ENCODE measurements at places on chromosomes 3 and 15.
A peak's percentile ranks its signal among the peaks of the same experiment; 100 is the strongest.

DNA sequence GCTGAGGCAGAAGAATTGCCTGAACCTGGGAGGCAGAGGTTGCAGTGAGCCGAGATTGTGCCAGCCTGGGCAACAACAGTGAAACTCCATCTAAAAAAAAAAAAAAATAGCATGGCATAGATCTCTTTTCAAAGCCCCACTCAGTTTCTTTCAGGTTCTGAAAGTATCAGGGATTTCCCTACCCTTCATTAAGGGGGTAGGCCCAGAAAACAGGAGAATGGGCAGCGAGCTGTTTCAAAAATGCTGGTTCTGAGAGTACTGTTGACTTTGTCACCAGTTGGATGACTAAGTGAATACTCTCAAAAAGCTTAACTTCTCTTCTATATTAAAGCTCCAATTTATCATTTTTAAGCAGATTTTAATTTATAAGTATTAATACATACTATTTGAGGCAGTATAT is 72.8 kb downstream of the ARHGAP31 start:
- no peak for DNase-seq

DNA sequence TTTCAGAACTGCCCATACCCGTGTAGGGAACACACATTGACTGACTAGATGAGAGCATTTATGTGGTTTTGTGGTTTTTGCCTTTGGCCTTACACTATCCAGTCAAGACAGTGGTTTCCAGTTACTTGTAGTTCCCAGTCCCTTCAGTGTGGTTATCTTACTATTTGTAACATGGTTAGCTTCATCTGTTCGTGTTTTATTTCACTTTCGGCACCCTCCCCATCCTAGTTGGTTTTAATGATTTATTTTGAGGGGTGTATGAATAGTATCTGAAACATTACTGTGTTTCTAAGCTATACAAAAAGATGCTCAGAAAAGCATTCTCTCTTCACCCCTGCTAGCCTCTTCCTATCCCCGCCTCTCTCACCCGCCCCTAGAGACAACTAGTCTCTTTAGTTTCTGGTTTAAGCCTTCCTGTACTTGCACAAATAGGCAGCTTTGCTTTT is 14.1 kb downstream of the LYSMD4 start:
- DNase-seq, result no peak

GRCh38 chr3:184040010-184040409 is 8.5 kb downstream of the HTR3D start:
- DNase-seq, result peak; percentile 69

GRCh38 chr15:26660241-26660640 is 112.6 kb downstream of the GABRB3 start:
- DNase-seq, result no peak

- no peak for DNase-seq
Measured at GRCh38 chr15:65603134-65603533, 7.8 kb downstream of the INTS14 start.

- DNase-seq, result no peak
Measured at GRCh38 chr15:96331945-96332636, 1.6 kb downstream of the NR2F2 start.

GRCh38 chr15:31179693-31180092 is 78.2 kb upstream of the TRPM1 start:
- DNase-seq, result no peak

- no peak for DNase-seq
Measured at GRCh38 chr3:138879541-138880380, 45.0 kb upstream of the PIK3CB start.

- no peak for DNase-seq
Measured at GRCh38 chr15:90376789-90377188, 11.3 kb upstream of the IQGAP1 start.

- no peak for DNase-seq
Measured at GRCh38 chr15:78950902-78951840, 6.3 kb upstream of the CTSH start.

DNA sequence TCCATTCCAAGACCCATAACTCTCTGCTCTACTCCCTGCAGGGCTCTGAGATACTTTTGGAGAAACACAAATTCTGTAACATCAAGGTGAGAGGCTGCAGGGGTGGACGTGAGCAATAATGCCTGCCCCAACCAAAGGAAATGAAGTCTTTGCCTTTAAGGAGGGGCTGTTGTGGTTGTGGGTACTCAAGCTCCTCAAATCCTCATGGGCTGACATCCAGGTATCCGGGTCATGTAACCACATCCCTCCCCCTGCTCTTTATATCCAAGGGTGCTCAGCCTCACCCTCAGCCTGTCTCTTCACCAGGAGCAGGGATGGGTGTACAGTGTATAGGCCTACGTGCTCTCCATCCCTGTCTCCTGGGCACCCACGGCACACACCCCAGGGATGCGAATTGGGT is 32.3 kb downstream of the NOX5 start:
- no peak for DNase-seq

- no peak for DNase-seq
Measured at GRCh38 chr3:60759439-60759838, 491.8 kb downstream of the FHIT start.

DNA sequence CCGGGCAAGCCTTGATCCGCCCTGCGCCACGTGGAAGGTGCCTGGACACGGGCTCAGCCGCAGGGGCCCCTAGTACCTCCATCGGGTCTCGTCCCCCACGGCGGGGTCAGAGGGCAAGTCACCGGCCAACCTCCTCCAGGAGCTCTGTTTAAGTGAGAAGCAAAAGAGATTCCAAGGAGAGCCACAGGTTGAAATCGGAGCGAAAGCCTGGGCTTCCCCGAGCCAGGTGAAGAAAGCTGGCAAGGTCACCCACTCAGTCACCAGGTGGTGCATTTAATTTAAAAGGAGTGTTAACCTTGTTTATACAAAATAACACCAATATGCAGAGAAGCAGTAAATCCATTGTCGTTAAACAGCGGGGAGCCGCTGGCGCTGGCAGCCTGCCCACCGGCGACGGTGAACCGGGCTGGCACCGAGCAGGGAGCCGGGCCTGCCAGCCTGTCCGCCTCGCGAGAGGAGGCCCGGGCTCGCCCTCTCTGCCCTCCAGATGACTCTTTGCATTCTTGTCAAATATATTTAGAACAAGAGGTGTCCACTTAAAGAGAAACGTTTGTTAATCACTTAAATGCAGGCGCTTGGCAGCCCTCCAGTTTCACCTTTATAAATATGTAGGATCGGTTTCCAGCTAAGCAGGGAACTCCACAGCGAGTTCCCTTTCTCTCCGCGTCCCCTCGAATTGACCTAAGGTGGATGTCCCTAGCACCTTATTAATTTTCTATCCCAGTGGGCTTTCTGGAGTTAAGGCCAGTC is 277.3 kb upstream of the NR2F2 start:
- DNase-seq, result no peak

DNA sequence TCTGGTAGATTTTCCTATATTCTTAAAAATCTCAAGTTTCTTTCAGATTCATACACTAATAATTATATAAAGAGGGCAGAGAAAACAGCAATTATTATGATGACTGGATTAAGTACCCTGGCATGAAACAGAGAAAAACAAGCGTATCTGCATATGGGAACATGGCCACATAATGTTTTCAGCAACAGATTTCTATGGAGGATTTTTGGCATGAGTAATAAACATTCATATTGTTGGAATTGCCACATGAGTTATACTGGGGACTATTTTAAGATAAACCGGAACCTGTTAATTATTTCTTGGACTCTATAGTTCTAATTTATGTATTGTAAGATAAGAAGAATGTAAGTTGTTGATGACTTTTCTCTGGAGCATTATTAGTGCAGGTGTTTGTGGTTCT is 112.7 kb downstream of the OXSM start:
- no peak for DNase-seq

DNA sequence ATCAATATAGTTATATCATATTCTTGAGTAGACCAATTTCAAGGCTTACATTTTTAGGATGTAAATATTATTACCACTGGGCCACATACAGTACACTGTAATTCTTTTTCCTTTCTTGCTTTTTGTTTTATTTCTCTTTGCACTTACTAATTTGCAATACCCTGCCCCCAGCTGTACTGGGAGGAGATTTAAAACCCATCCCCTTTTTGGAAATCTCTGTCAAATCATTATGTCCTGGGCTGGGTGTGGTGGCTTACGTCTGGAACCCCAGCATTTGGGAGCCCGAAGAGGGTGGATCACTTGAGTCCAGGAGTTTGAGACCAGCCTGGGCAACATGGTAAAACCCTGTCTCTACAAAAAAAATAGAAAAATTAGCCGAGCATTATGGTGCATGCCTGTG is 16.2 kb downstream of the ZBTB11 start:
- no peak for DNase-seq

DNA sequence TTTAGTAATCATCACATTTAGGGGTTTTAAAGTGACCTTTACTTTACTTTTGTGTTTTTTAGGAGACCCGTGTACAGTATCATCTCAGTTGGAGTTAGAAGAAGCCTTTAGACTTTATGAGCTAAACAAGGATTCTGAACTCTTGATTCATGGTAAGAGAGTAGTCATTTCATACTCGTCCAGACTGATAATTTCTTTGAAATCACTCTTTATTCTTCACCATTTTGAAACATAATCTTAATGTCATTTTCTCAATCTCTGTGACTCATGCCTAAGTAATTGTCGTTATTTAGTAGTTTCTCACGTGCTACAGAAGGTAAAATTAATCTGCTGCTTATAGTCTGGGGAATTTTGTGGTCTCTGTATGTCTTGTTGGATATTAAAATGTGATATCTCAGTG is 37.7 kb downstream of the PRKCI start:
- no peak for DNase-seq

DNA sequence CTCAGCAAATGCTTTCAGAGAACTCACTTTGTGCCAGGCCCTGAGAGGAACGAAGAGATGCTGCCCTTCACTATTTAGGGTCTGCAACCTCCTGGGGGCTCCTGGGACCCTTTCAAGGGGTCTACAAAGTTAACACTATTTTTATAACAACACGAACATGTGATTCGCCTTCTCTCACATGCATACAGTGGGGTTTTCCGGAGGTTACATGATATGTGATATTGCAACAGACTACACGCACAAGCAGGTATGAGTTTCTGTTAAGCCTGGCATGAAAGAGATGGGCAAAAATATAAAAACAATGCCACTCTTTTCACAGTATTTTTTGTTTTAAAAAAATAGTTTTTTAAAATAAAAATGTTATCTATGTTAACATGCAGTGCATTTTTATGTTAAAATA is 10.3 kb downstream of the STARD5 start:
- no peak for DNase-seq

DNA sequence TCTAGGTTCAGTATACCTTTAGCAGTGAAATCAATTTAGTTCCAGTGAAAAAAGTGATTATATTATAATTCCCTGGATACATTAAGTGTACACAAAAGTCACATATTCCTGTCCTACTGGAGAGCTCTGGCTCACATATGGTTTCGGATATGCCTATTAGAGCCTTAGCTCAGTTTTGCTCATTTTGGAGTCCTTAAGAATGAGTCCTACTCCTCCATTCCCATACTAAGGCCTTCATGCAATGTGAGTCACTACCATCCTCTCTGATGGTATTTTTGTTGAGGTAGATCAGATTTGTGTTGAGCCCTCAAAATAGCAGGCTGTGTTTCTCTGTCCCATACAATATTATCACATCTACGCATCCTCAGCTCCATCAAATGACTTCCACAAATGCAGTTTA is 294.2 kb upstream of the COL8A1 start:
- DNase-seq, result no peak

DNA sequence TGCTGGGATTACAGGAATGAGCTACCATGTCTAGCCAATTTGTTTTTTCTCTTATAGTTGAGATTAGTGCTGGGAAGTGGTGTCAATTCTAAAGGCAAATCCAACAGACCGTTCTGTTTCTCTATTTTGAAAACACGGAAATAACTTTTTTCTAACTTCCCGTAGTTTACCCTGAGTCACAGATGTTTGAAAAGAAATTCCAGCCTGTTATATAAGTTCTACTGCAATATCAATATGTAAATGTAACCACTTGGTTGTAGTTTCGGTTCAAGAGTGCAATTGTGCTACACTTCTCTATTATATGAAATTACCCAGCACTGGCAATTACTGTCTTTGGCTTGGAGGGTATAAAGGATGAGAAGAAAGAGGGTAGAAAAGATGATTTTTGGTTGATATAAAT is 22.3 kb upstream of the GNB4 start:
- no peak for DNase-seq

DNA sequence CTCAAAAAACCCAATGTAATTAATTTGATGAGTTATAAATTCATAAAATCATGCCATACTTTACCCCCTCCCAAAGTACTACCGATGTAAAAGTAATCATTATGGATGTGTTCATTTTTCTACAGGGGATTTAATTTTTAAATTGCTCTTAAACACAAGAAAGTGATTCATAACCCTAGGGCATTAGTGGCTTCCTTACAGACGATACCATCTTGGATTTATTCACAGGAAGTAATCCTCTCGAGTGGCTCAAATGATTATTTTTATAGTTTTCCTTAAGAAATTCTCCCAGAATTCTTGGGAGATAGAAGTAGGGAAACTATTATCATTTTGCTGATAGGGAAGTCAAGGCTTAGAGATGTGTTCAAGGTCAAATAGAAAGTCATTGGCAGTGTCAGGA is 80.9 kb downstream of the PEX5L start:
- DNase-seq, result no peak

DNA sequence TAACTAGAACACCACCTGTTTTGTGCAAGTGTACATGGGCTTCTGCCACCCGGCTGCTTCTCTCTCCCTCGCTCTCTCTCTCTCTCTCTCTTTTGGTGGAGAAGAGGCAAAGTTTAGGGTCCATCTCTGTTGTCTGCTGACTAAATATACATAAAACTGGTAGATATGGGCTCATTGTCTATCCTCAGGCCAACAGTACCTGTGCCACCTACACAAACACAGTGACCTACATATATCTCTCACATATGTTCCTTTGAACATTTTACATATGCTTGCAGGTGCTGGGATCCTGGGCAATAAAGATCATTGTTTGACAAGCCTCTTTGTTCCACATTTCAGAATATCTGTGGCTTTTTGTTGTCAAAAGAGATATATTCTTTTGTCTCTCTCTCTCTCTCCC is 256.3 kb upstream of the KCNH8 start:
- DNase-seq, result no peak

DNA sequence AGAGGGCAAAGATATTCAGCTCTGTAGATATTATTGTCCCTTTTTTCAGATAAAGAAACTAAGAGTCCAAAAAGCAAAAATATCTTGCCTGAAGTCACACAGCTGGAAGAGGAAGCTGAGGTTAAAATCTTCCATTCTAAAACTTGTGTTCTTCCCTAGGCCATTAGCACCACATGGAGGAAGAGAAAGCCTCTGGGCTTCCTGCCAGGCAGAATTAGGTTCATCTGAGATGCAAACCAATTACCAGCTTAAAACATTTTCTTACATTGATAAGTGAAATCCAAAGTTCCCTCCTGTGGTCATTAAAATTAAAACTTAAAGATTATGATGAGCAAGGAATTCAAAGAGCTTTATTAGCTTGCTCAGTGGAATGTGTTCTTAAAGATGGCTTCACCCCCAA is 235.3 kb upstream of the SETMAR start:
- no peak for DNase-seq

GRCh38 chr3:72617424-72618024 is 230.7 kb downstream of the SHQ1 start:
- DNase-seq, result no peak

- no peak for DNase-seq
Measured at GRCh38 chr15:68795298-68795848, 25.3 kb downstream of the ANP32A start.

Measured in HTR-8/SVneo (cell line).